ENCODE measurements at places on chromosomes 3 and 15.

DNA sequence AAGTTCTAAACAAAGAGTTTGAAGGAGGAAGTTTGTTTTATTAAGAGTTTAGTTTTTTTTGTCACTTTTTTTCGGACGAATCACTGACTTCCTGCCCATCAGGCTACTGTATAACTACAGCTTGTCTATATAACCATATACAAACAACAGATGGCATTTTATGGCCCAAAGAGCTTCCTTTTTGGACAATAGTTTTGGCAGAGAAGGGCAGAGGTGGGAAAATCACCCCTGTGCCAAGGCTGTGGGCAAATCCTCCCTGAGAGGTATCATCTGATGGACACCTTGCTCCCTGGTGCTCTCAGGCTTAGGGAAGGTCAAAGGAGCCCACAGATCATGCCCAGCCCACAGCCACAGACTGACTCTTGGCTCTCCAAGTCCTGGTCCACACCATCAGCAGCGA is 113.4 kb downstream of the OXNAD1 start:
- DNase-seq: no peak

DNA sequence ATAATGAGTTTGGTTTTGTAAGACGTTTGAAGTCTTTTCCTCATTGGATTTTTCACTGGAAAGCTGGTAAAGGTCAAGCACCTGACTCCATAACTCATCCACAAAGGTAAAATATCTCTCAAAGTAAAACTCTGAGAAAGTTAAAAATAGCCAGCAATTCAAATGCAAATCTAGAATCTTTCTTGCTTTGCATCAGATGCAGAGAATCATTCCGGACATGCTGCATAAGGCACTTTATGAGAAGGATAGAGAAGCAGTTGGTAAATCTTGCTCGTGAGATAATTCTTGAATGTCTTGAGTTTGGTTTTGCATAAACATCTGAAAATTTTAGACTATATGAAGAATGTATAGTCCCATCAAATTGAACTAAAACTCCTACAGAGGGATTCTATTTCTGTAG is 9.1 kb downstream of the KCNMB2 start:
- DNase-seq: no peak

GRCh38 chr15:49844390-49844789 is 223.5 kb downstream of the DTWD1 start:
- no peak for DNase-seq

- DNase-seq: no peak
These were observed 685 bp downstream of the ADAMTSL3 start for GRCh38 chr15:83654379-83655236.

- no peak for DNase-seq
These were observed 4.1 kb downstream of the CCDC191 start for GRCh38 chr3:114052216-114052615.

- DNase-seq: no peak
These were observed 39.4 kb downstream of the CLDN18 start for GRCh38 chr3:138049157-138049919.

DNA sequence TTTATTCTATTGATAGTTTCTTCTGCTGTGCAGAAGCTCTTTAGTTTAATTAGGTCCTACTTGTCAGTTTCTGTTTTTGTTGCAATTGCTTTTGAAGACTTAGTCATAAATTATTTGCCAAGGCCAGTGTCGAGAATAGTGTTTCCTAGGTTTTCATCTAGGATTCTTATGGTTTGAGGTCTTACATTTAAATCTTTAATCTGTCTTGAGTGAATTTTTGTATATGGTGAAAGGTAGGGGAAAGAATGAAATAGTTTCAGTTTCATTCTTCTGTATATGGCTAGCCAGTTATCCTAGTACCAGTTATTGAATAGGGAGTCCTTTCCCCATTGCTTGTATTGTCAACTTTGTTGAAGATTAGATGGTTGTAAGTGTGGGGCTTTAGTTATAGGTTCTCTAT is 10.6 kb upstream of the GCSAM start:
- no peak for DNase-seq

DNA sequence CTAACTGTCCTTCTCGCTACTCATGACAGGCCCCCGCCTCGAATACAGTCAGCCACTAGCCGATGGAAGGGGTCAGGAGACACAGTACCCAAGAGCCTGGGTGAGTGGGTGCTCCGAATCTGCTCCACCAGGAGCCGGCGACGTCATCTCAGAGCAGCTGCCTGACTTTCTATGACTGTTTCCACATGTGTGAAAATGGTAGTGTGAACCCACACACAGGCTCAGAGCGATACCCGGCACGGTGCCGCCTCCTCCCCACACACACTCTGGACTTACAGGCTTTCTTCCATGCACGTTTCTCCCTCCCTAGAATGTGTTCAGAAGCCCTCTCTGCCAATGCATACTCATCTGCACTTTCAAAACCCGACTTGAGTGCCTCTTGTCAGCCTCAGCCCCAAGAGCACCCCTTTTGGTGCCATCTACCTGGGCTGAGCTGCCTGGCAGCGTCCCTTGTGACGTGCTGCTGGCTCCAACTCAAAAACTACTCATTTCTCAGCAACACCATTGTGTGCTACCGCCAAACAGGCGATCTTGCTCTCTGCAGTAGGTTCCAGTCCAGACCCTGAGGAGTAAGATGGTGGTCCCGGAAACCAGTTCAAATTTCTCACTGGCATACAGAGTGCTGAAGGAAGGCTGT is 29.7 kb downstream of the VGLL4 start:
- DNase-seq: no peak
